Esophagus muscularis mucosa (tissue), 4 donors: ENCODE measurements at places on chromosomes 12 and 14.

DNA sequence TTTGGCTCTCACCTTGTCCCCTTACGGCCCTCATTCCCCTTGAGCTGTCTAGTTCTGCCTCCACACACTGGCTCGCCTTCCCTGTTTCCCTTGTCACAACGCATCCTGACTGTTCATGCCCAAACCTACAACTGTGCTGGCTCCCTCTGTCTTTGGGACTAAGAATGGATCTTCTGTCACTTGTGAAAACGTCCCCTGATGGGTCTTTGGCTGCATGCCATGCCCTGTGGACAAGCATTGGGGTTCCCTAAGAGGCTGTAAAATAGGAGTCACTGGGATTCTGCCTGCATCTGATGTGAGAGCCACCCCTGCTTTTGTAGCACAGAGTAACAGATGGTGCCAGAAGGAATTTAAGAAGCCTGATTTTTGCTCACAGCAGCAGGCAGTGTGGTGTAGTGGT is 285.3 kb upstream of the CRY1 start:
- no peak for DNase-seq

DNA sequence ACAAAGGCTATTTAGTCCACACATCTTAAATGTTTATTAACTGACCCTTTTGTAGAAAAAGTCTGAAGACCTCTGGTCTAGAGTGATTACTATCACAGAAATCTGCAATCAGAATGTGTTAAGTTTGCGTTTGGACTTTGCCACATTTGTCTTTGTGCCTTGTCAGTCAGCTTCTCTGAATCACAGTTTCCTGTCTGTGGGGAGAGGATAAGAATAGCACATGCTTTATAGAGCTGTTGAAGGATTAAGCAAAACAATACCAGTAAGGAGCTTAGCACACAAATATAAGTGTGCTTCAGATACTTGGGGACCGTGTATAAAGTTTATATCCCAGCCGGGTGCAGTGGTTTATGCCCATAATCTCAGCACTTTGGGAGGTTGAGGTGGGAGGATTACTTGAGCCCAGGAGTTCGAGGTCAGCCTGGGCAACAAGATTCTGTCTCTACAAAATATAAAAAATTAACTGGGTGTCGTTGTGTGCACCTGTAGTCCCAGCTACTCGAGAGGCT is 63.0 kb upstream of the BTG1 start:
- DNase-seq = no peak

- DNase-seq = no peak
Measured at GRCh38 chr14:24483604-24484252, 24.3 kb downstream of the CMA1 start.

- DNase-seq = no peak
Measured at GRCh38 chr12:114894076-114894475, 210.1 kb upstream of the TBX3 start.

DNA sequence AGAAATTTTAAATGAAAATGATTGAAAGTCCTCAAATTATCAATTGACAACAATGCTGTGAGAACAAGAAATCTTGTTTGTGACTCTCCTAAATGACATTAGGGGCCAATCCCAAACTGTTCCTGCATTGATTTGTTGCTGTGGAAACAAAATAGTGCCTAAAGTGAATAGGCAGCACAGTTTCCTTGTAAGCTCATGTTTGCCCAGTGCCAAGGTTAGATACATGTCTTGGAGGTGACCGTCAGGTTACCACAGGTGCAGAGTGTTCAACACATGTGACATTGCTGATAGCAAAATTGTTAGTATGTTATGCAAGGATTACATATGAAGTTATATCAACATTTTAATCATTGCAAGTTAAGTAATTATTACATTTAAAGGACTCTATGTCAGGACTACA is 292.6 kb downstream of the ACSS3 start:
- DNase-seq = no peak

DNA sequence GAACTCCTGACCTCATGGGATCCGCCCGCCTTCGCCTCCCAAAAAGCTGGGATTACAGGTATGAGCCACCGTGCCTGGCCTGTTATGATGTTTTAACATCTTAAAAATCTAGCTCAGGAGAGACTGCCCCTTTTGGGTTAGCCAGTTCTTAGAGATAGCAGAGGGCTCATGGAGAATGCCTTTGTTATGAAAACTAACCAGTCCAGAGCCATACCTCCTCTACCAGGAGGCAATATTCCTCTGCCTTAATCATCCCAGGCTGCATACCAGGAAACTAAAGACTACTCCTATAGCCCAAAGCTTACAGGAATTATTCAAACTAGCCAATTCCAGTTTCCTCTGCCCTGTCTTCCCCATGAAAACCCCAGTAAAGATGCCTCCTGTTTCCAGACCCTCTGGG is 96.0 kb upstream of the MDM1 start:
- DNase-seq = no peak

- DNase-seq = no peak
Measured at GRCh38 chr12:6171409-6172015, 28.7 kb upstream of the CD9 start.

DNA sequence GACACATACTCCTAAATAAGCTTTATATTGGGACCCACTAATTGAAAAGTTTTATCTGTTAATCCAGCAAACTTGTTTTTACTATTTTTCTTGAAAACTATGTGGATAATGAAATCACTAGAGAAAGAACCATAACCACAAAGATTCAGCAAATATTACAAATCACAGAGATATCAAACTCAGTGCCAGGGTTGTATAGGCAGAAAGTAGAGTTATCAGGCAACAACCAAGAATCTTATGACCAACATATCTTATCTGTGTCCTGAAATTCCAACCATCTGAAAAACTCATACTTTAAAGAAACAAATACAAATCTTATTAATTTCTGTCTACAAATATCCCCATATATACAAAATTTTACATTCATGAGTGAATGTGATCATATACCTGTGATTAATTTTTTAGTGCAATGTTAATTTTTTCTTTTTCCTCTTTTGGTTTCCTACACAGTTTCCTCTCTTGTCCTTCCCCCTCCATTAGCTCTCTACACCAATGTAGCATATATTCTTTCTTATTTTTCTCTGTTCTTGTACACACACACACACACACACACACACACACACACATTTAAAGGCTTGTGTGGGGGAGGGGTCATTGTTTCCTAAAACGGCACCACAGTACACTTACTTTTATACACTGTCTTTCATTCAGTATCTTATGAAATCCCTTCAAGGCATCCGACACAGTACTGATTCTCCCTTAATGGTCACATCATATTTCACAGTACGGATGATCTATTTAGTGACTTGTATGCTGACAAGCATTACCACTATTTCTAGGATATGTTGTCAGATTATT is 18.6 kb downstream of the AMN1 start:
- DNase-seq = no peak

DNA sequence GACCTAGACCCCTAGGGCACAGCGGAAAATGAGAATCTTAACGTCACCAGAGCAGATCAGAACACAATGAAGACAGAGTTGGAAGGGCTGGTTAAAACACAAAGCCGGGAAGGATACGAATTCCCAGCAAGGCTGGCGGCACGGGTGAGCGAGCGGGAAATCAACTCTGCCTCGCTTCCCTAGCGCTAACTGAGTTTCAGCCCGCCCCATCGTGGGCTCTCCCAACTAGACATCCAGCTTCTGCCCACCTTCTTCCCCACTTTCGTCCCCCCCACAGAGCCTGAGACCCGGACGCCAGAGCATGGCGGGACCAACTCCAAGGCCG is 377 bp downstream of the CCNT1 start:
- no peak for DNase-seq

DNA sequence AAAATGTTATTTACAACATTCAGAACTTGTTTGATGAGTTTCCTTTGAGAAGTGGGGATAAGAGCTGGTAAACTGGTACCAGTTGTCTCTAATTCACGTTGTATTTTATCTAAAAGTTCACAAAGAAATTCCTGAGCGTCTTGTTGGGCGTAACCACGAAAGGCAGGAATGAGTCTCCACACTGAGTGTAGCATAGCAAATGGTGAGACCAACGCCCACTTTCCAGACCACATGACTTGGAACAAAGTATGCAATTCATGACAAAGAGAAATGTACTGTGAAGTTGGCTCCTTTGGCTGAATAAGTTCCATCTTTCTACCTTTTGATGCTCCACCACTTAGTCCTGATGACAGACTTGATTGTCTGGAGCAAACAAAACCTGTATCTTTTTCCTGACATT is 18.4 kb downstream of the USP44 start:
- DNase-seq = no peak

DNA sequence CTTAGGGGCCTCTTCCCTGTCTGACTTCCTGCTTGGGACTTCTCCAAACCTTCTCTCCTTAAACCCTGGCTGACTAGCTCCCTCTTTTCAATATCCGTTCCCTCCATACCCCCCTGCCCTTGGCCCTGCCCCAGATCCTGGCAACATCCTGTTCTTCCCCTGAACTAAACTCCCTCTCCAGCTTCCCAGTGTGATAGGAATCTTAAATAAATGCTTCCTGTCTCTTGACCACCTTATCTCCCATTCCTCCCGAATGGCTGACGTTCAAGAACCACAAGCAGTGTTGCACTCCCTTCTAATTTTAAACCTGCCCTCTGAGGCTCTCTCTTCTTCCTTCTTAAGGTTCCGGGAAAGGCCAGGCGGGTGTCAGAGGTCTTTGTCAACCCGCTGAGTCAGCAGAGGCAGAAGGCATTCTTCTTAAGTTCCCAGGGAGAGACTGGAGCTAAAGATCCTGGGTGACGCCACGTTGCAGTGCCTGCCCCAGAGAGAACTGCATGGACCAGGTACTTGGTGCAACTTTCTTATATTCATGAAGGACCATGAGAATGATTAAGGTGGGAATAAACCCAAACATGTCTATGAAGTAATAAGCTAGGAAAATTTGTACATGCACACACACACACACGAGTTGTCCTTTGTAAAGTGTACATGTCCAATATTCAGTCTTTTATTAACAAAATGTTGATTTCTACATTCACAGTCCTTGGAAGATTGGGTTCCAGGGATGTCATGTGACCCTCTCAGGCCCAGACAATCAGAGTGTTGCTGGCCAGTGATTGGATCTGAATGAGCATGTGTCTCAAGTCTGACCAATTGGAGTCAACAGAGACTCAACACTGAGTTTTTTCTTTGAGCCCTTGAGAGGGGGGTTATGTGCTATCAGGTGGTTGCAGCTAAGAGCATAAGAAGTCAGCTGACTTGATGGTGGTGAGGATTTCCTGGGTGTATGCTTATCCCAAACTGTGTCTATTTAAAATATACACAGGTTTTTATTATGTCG is 420.2 kb upstream of the TBX3 start:
- no peak for DNase-seq

DNA sequence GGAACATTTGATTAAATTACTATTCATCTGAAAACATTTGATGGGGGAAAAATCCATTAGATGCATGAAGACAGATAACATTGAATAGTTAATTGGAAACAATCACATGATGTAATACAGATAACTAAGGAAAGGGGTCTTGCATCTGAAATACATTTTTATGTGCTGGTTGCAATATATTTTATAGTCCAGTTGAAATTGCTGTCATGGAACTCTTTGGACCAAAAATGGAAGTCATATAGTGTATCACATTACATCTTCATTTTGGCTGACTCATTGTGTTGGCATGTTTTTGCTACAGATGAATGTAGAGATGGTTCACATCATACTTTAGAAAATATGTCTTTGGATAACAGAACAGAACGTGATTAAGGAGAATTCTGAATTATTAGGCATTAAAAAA is 43.0 kb upstream of the GNPNAT1 start:
- no peak for DNase-seq

- DNase-seq = no peak
Measured at GRCh38 chr14:68886109-68886434, 93.0 kb downstream of the ACTN1 start.

- DNase-seq = no peak
Measured at GRCh38 chr12:127635838-127636237, 631.1 kb upstream of the TMEM132C start.

GRCh38 chr14:83887866-83888265 is 1642.1 kb upstream of the FLRT2 start:
- DNase-seq = no peak

- DNase-seq = no peak
Measured at GRCh38 chr12:106907846-106908245, 47.9 kb upstream of the TMEM263 start.

GRCh38 chr14:41960281-41960680 is 353.6 kb downstream of the LRFN5 start:
- no peak for DNase-seq

DNA sequence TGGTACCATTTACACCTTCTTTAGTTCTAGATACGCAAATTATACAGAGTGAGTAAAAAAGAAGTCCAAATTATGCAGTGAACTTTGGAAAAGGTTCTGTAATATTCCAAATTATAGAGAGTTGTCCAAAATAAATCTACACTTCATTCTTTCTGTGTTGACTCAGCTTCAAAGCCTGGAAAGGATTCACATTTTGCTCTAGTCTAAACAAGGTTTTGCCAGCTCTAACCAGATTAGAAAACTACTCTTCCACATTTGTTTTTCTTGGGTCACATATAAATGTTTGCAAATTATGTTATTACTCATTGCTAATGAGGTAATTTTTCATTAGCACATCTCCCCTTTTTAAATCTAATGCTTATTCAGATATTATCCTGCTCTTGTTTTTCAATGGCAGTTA is 1562.4 kb upstream of the SEL1L start:
- DNase-seq = no peak

GRCh38 chr12:114011711-114012110 is 45.6 kb upstream of the RBM19 start:
- no peak for DNase-seq

GRCh38 chr12:10802587-10802986 is at the start of gene TAS2R7:
Gene TAS2R7 (minus strand): TSS chr12:10802627. CDS start chr12:10802570, 57 bp downstream.
- no peak for DNase-seq

DNA sequence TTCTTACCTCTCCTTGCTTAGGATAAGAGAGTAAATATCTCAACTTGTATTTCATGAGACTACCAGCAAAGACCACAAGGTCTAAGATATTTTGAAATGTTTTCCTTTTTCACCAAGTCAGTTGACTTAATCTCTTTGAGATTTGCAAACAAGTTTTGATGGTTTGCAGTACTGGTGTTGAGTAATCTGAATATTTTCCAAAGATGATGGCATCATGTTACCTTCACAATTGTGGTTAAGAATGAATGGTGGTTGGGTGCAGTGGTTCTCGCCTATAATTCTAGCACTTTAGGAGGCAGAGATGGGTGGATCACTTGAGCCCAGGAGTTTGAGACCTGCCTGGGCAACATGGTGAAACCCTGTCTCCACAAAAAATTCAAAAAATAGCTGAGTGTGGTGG is 225.7 kb downstream of the TMTC2 start:
- DNase-seq = no peak

DNA sequence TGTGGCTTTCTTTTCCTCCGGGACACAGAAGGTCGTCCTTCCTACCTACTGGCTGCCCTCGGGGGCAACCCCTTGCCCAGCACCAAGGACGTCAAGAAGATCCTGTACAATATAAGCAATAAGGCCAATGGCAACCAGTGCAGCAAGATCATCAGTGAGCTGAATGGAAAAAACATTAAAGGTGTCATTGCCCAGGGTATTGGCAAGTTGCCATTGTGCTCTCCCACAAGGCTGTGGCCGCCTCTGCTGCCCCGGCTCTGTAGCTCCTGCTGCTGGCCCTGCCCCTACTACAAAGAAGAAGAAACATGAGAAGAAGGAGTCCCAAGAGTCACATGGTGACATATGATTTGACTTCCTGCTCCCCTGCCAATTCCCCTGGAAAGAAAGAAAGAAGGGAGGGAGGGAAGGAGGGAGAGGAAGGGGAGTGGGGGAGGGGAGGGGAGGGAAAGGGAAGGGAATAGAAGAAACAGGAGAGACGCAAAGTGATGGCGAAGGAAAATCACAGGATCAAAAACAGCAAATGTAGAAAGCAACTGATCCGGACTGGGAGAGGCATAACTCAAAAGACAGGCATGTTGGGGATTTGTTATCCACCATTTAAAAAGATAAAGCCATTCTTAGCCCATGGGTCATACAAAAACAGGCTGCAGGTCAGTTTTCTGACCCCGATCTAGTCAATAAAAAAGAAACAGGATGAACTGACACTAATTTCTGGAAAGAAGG is 61.3 kb upstream of the RESF1 start:
- no peak for DNase-seq
